Mesendoderm (in vitro differentiated cells): ENCODE measurements at places on chromosomes 12 and 14.

- peak overlapping the region; percentile 74 for H3K27ac ChIP-seq
- no peaks in the 10 kb centered on the region for H3K27me3 ChIP-seq
- DNase-seq: no peak
- no peak overlapping the region for H3K4me3 ChIP-seq
- peaks cover 40% of the 10 kb centered on the region for H3K4me1 ChIP-seq
- no peaks in the 10 kb centered on the region for H3K36me3 ChIP-seq
Measured at GRCh38 chr12:123102781-123103503, 47.9 kb downstream of the PITPNM2 start.

- no peak overlapping the region for H3K27ac ChIP-seq
- no peaks in the 10 kb centered on the region for H3K27me3 ChIP-seq
- H3K36me3 ChIP-seq: no peaks in the 10 kb centered on the region
- no peak overlapping the region for H3K4me3 ChIP-seq
- DNase-seq: no peak
- no peaks in the 10 kb centered on the region for H3K4me1 ChIP-seq
Measured at GRCh38 chr12:91874086-91874865, 271.4 kb downstream of the BTG1 start.

DNA sequence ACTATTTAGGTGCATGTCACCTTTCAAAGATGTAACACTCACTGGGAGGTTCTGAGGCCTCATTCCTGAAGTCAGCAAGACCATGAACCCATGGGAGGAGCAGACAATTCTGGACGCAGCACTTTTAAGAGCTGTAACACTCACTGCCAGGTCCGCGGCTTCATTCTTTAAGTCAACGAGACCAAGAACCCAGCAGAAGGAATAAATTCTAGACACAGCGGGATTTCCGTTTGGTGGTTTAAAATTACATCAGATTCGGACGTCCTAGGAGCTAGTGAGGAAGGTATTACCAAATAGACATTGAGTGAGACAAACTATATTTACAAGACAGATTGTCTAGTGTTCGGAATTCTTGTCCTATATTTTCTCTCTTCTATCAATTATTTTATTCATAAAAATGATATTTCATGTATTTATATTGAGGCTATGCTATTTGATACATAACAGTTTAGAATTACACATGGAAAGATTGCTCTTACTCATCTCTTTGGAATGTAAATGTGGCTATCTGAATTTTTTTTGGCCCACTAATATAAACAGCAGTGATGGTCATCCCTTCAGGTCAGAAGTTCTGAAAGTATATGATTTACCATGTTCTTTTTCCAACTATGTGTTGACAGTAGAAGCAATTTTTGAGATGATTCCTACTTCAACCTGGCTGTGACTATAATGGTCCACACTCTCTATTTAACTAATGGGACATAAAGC, 1973.0 kb upstream of the FLRT2 start:
- no peaks in the 10 kb centered on the region for H3K27me3 ChIP-seq
- H3K4me3 ChIP-seq: no peak overlapping the region
- no peak overlapping the region for H3K27ac ChIP-seq

- no peaks in the 10 kb centered on the region for H3K27me3 ChIP-seq
- H3K4me3 ChIP-seq: no peak within 1 kb of the TSS
- no peak within 1 kb of the TSS for H3K27ac ChIP-seq
- H3K36me3 ChIP-seq: no peaks in the 10 kb centered on the region
- DNase-seq: no peak
Measured at GRCh38 chr14:24609655-24610344, at the start of gene GZMH. GZMH (minus strand) TSS chr14:24609685; CDS start chr14:24609613, 72 bp downstream.

DNA sequence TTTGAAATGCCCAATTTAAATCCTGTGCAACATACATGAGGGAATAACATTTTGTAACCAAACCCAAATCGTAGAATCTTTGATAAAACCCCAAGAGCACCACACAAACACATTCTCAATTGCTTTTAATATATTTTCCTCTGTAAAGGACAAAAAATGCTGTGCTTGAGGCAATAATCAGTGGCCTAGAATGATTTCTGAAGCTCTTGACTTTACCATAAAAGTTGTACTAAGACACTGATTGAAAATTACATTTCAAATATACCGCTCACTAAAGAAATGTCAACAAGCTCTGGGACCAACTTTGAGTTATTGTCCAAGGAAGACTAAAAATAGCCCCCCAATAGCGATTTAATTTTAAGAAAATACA, 1.5 kb downstream of the EML5 start:
- H3K27ac ChIP-seq: no peak overlapping the region
- no peaks in the 10 kb centered on the region for H3K36me3 ChIP-seq
- no peak for DNase-seq
- H3K27me3 ChIP-seq: peaks cover 16% of the 10 kb centered on the region
- no peak overlapping the region for H3K4me3 ChIP-seq
- H3K4me1 ChIP-seq: no peaks in the 10 kb centered on the region

GRCh38 chr12:108731866-108732461, 646 bp upstream of the CORO1C start:
- peaks cover 2% of the 10 kb centered on the region for H3K4me1 ChIP-seq
- H3K27ac ChIP-seq: peak overlapping the region; percentile 97
- no peaks in the 10 kb centered on the region for H3K36me3 ChIP-seq
- no peaks in the 10 kb centered on the region for H3K27me3 ChIP-seq
- H3K4me3 ChIP-seq: peak overlapping the region; percentile 81

DNA sequence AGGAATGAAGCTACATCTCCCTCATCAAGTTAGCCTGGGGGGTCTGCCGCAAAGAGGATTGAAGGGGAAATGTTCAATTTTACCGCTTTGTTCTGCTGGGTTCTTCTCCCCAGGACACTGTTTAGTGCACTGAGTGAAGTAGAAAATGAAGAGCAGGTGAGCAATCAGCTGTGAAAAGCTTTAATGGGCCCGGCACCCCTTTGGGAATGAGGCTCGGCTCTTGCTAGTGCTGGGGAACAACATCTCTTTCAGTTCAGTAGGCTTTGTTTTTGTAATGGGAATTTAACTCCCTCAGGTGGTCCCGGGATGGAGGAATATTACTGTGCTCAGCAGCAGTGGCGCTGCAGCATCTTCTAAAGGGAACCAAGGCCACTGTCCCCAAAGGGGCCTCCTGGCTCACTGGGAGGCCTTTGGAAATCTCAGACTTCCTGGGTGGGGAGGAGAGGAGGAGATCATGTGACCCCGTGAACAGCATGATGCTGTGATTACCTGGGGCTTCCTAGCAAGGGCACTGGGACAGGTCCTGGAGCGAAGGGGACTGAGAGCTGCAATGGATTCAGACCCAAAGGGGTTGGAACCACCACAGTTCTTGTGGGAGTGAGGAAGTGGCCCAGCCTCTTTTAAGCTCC, 85.2 kb upstream of the MAX start:
- no peak overlapping the region for H3K27ac ChIP-seq
- H3K27me3 ChIP-seq: no peaks in the 10 kb centered on the region
- no peak overlapping the region for H3K4me3 ChIP-seq
- H3K4me1 ChIP-seq: peaks cover 6% of the 10 kb centered on the region
- H3K36me3 ChIP-seq: no peaks in the 10 kb centered on the region

DNA sequence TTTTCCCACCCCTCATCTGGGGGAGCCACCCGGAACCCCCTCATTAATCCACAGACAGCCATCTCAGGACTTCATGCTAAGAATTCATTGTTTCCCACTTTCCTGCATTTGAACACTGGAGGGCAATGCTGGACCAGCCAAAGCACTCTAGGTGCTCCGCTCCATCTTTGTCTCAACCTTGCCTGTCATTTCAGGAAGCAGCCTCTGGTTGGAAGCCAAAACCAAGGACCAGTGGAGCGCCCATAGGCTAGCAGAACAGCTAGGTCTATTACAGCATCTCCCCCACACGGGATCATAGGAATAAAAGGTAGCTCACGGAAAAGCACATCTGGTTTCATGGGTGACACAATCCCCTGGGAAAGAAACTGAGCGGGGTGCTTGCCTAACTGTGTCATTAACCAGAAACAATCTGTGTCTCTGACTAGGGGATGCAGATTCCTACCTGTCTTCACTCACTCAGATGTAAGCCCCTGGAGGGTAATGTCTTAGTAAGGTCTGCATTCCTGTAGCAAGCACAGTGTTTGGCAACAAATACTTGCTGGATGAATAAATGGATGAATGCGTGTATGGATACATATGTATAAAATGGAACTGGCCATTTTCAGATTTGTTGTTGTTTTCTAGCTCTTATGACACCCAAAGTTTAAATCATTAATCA, 197.0 kb downstream of the DAD1 start:
- H3K4me1 ChIP-seq: no peaks in the 10 kb centered on the region
- peak; percentile 85 for DNase-seq
- H3K27me3 ChIP-seq: no peaks in the 10 kb centered on the region
- H3K27ac ChIP-seq: no peak overlapping the region

- H3K27me3 ChIP-seq: no peaks in the 10 kb centered on the region
- no peak overlapping the region for H3K27ac ChIP-seq
- H3K36me3 ChIP-seq: no peaks in the 10 kb centered on the region
- no peaks in the 10 kb centered on the region for H3K4me1 ChIP-seq
- H3K4me3 ChIP-seq: no peak overlapping the region
Measured at GRCh38 chr12:114313910-114314309, 92.0 kb downstream of the TBX5 start.

DNA sequence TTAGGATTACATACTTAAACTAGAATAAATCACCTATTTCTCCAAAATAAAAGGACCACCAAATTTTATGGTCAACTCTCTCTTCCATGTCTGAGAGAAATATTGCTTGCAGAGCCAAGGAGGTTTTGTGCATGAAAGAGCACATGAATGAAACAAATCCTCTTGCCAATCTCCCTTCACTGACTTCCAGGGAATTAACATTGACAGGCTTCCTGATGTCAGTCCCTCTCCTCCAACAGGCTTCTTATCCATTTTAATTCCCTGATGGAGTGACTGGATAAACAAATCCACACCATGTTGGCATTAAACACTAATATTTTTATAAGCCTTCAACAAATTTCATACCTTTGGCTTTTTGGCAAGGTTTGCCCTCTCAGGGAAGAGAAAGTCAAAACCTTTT, 45.3 kb upstream of the CNTN1 start:
- no peaks in the 10 kb centered on the region for H3K36me3 ChIP-seq
- H3K4me1 ChIP-seq: no peaks in the 10 kb centered on the region
- no peak overlapping the region for H3K27ac ChIP-seq
- DNase-seq: no peak

- DNase-seq: no peak
- H3K36me3 ChIP-seq: no peaks in the 10 kb centered on the region
- no peak overlapping the region for H3K4me3 ChIP-seq
- no peaks in the 10 kb centered on the region for H3K27me3 ChIP-seq
Measured at GRCh38 chr12:104600790-104601739, 144.3 kb downstream of the CHST11 start.

DNA sequence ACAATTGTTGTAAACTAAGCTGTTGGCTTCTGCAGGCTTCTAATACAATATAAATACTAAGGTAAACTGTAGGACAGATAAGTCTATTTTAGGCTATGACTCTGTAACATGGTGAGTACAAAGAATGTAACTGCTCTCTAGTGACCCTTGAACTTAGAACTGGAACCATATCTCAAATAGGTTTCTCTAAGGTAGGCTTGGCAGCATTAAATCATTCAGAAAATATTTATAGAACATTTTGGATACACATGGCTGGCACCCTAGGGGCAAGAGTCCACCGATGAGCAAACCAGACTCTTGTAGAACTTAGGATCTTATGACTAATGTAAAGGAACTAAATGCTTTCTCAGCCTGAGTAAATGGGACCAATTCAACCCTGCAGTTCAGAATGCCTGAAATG, 19.4 kb upstream of the SLC25A3 start:
- no peak for DNase-seq
- no peaks in the 10 kb centered on the region for H3K4me1 ChIP-seq
- H3K27ac ChIP-seq: no peak overlapping the region
- H3K4me3 ChIP-seq: no peak overlapping the region

GRCh38 chr12:39605501-39605900, 14.1 kb downstream of the ABCD2 start:
- H3K4me1 ChIP-seq: no peaks in the 10 kb centered on the region
- H3K36me3 ChIP-seq: no peaks in the 10 kb centered on the region
- no peaks in the 10 kb centered on the region for H3K27me3 ChIP-seq
- H3K27ac ChIP-seq: no peak overlapping the region

DNA sequence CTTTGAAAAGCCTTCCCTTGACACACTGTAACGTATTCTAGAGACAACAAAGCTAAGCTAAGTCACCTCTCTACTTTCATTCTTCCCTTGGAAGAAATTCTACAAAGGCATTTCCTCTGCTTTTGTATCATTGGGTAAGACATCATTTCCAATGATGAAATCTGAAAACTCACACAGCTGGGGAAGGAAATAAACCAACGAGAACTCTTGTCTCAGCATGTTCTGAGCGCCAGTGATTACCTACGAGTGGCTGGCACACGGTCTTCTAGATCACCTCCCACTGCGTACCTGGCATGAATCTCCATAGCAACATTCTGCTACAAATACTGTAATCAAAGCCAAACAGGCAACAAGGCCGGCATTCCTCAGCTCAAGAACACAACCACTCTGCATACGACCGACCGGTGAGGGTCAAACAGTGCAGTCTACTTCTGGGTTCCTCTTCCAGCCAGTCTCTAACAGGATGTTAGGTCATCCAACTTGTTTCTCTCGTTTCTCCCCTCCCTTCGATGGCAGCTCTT, 7.6 kb downstream of the VPS37B start:
- no peak overlapping the region for H3K4me3 ChIP-seq
- H3K27me3 ChIP-seq: no peaks in the 10 kb centered on the region
- peaks cover 7% of the 10 kb centered on the region for H3K4me1 ChIP-seq
- peak; percentile 95 for DNase-seq
- H3K36me3 ChIP-seq: no peaks in the 10 kb centered on the region
- H3K27ac ChIP-seq: no peak overlapping the region

DNA sequence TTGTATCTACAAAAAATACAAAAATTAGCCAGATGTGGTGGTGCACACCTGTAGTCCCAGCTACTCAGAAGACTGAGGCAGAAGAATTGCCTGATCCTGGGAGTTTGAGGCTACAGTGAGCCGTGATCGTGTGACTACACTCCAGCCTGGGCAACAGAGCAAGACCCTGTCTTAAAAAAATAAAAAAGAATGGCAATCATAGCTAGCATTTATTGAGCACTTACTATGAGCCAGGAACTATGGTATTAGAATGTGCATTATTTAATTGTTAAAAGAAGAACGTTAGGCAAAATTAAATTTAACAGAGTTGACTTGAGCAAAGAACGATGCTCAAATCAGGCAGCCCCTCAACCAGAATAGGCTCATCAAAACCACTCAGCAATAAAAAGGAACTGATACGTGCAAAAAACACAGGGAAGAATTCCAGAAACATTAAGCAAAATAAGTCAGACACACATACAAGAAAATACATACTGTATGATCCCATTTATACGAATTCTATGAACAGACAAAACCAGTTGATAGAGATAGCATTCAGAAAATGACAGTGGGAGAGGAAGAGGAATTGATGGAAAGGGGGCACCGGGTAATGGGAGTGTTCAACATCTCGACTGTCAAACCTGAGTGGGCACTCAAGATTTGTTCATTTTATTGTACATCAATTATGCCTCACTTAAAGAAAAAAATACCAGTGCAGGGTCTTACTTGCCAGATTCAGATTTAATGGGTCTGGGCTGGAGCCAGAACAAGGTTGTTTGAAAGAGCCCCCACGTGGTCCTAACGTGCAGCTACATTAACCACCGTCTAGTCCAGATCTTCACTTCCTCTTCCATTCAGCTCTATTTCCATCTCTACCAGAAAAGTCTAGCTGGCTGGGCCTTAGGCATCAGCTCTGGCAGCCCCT, 8.0 kb downstream of the SCNN1A start:
- peaks cover 10% of the 10 kb centered on the region for H3K4me1 ChIP-seq

GRCh38 chr14:100288382-100289185, 17.7 kb downstream of the SLC25A29 start:
- peaks cover 5% of the 10 kb centered on the region for H3K36me3 ChIP-seq
- H3K27me3 ChIP-seq: no peaks in the 10 kb centered on the region
- no peak for DNase-seq
- H3K4me3 ChIP-seq: no peak overlapping the region
- no peak overlapping the region for H3K27ac ChIP-seq
